GM10248 (cell line): ENCODE measurements at places on chromosomes 6 and 20.
A peak's percentile ranks its signal among the peaks of the same experiment; 100 is the strongest.

GRCh38 chr6:118307581-118307980, 240.5 kb upstream of the PLN start:
- no peak for DNase-seq

DNA sequence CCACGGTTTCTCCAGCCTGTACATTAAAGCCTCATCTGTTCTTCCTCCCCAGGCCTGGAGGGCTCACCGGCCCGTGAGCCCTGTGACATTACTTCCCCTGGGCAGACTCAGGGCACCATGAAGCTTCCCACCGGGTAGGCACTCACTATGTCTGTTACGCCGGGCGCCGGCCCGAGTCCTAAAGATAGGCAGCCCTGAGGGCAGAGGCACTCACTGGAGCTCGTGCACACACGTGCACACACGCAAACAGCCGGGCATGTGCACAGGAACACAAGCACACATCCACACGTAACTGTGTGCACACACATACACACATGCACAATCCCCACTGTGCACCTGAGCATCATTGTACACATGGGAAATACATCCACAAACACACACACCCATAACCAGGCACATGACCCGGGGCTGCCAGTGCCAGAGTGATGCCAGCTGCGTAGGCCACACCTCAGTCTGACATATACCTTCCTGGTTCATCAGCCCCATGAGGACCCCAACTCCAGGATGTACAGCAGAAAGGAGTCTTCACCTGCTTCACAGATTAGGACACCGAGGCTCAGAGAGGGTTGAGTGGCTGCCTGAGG, 83.7 kb downstream of the YTHDF1 start:
- no peak for DNase-seq

- no peak for DNase-seq
Observed at GRCh38 chr6:161436106-161436876, 162.4 kb upstream of the AGPAT4 start.

DNA sequence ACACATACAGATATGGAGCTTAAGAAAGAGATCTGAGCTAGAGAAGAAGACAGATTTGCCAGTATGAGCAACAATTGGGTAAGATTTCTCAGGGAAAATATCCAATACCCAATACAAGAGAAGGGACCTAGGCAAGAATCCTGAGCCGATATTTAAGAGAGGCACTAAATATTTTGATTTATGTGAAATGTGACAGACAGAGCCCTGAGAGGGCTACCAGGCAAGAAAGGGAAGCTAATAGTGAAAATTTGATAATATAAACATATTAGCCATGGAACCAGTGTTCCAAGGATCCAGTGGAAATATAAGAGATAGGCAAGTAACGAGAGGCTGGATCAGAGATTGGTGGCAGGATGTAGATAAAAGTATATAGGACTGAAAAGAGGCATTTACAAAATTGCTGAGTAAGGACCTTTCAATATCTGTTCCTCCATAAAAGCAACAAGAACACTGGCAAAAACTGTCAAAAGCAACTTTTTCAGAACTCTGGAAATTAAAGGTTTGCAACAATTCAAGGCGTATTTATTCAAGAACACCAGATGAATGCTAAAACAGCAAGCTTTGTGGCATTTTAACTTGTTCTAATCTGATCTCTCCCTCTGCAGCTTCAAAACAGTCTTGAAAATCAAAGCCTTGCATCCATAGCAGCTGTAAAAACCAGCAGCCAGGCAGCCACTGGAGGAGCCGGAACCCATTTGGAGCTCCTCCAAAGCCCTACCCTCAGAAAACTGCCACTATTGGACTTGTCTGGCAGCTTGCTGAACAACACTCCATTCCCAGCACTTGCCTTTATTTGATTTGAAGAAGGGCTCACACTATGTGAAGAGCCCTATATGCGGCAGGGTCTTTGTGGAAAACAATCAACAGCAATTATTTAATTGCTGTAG, 58.8 kb downstream of the REV3L start:
- DNase-seq: no peak

- DNase-seq: no peak
Observed at GRCh38 chr6:167513778-167514177, 188.9 kb downstream of the TTLL2 start.

GRCh38 chr6:168071620-168072019, 7.4 kb downstream of the FRMD1 start:
- no peak for DNase-seq

GRCh38 chr6:136962661-136963060, 40.6 kb downstream of the SLC35D3 start:
- DNase-seq: no peak

GRCh38 chr6:19059102-19059501, 672.0 kb downstream of the RNF144B start:
- no peak for DNase-seq

GRCh38 chr6:139486476-139486799, 112.0 kb upstream of the CITED2 start:
- no peak for DNase-seq

GRCh38 chr6:170277893-170278742, 12.8 kb downstream of the DLL1 start:
- no peak for DNase-seq

- no peak for DNase-seq
Observed at GRCh38 chr20:47741669-47742608, 43.3 kb downstream of the SULF2 start.

- no peak for DNase-seq
Observed at GRCh38 chr6:139690007-139690406, 315.6 kb upstream of the CITED2 start.

- DNase-seq: no peak
Observed at GRCh38 chr6:12635375-12635774, 81.2 kb upstream of the PHACTR1 start.

DNA sequence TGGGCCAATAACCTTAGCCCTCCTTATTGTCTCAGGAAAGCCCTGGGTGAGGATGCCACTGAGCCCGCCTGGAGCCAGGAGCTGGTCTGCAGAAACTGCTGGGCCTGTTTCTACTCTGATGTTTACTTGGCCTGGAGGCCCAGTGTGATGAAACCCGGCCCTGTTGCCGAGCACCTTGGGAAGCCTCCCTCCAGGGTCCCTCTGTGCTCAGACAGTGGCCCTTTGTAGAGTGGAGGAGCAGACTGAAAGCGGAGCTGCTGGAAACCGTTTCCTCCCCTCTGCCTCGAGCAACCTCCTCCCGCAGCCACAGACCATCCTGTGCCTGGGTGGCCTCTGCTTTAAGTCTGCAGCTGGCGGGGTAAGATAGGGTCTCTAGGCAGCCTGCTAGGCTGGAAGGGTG, 84.1 kb upstream of the EPB41L1 start:
- no peak for DNase-seq

- DNase-seq: no peak
Observed at GRCh38 chr20:10629946-10630650, 43.7 kb downstream of the JAG1 start.

GRCh38 chr6:33080127-33081089, 4.6 kb downstream of the HLA-DPB1 start:
- DNase-seq: peak; percentile 45

DNA sequence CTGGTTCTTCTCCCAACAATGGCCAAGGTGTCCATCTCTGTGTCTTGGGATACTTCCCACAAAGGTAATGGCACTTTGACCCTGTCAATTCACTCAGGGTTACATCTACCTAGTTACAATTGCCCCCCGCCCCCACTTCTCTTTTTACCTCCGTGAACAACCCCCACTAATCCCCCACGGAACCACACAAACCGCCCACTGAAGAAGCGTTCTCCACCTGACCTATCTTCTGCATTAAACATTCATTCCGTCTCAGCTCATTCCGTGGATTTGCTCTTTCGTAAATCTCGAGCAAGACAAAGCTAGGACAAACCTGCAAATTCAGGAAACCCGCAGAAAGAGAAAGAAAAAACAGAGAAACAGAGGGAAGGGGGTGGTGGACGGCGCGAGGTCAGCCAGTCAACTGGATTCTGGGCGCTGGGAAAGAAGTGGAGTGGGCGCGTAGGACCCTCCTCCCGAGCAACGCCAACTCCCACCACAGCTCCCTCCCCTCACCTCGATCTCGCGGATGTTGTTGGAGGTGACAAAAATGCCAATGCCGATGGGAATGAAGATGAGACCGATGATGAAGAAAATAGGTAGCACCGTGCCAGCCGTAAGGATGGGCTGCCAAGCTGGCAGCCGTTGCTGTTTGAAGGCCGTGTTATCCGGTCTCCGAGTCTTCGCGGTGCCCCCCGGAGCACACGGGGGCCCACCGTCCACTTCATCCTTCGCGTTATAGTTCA, 523 bp downstream of the TMEM30A start:
- no peak for DNase-seq

DNA sequence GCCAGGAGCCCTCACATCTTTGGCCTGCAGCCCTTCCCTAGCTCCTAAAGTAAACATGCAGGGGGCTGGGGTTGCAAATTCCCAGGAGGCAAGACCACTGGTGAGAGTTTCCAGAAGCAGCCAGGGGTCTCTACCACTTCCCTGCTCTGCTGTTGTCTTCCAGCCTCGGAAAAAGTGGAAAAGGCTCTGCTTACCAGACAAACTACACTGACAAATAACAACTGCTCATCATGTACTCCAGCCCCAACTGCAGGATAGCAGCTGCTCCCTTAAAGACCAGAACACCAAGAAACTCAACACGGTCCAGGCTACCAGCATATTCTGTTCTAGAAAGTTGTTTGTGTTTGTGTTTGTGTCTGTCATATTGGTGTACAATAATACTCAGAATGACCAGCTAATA, 187.5 kb upstream of the MARCKS start:
- DNase-seq: no peak

DNA sequence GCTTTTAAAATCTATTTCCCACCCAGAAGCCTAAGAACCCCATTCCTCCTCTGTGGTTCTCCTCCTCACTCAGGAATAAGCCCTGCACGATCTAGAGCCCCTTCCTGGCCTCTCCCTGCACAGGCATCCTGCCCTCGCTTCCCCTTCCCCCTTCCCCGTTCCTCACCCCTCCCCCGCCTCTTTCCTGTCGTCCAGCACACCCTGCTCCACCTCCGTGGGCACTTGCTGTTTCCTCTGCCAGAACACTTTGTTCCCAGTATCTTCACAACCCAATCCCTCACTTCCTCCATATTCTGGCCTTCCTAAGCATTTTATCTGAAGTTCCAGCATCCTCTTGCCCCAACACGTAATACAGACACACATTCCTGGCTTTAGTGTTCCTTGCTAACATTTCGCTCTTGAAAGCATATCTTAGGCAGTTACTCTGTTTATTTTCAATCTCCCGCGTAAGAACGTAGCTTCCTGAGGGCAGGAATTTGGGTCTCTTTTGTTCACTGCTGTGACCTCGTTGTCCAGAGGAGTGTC, 20.2 kb upstream of the SLC22A2 start:
- no peak for DNase-seq

DNA sequence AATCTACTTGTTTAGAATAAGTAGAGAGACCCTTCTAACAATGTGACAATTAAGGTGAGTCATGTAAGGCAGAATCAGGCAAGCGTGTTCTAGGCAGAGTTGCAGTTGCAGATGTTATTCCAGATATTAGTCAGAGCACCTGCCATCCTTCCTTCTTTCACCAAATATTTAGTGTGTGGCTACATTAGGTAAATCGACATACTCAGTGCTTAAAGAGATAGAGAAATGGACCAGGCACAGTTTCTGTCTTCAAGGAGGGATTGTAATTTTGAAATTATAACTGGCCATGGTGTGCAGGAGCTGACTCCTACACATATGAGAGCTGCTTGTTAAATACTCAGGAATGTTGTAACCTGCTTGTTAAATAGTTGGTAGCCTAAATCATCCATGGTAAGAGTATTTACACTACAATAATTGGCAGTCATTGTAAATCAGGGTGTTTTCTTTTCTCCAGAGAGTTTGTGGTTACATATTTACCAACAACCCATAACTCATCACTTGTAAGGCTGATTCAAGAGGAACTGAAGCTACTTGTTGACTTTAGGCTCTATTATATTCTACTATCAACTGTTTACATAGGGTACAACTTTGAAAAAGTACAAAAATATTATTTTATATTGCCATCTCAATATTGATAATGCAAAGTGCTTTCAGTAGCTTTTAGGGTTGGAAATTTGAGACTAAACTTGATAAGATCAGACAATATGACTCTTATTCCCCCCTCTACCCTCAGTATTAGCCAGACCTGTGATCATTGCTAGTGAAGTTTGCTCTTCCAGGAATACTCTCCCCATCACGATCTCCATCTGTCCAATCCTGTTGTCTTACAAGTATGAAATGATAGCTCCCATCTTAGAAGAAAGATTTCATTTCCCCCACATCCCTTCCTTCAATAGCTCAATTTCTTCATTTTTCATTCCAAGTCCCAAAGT, 607.1 kb downstream of the COL12A1 start:
- DNase-seq: peak; percentile 63

GRCh38 chr6:106117579-106117978, 31.4 kb downstream of the PRDM1 start:
- peak; percentile 36 for DNase-seq

DNA sequence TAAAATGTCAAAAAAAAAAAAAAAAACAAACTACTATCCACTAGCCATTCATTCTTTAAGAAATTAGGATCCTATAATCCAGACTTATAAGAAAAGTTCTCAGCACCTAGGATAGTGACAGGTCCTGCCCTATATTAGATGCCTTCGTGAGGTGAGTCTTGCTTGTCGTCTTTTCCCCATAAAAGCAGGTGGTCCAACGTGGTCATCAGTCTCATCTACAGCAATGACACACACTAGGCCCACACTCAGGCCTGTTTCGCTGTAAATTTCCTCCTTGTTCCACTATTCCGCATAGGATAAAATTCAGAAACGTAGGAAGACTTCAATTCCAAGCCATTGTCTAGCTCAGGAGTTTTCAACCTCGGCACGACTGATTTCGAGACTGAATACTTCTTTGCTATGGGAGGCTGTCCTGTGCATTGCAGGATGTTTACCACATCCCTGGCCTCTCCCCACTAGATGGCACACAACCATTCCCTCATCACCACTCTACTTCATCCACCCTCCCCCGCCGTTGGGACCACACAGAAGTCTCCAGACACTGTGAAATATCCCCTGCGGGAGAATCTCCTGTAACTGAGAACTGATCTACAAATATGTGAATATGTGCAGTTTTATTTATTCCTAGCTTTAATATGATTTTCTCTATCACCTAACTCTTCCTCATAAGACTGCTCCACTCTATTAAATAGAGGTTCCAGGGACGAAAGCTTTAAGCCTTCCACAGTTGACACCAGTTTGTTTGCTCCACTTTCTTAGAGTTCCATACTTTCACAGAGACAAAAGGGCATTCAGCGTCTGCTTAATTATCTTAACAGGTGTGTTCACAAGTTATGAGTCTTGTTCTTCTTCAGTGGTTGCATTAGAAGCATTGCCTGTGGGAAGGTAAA, 346.3 kb downstream of the BMP2 start:
- no peak for DNase-seq

DNA sequence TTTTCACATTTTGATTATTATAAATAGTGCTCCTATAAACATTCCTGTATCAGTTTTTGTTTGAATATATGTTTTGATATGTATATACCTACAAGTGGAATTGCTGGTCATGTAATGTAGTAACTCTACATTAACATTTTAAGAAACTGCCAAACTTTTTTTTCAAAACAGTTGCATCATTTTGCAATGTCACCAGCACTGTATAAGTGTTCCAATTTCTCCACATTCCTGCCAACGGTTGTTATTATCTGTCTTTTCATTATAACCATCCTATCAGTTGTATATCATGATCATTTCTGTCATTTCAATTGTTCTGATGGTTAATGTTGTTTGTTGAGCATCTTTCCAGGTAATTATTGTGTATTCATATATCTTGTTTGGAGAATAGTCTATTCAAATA, 44.8 kb upstream of the SAMD5 start:
- DNase-seq: no peak

GRCh38 chr6:558089-558488, 98.8 kb downstream of the HUS1B start:
- peak; percentile 30 for DNase-seq
